ENCODE measurements at places on chromosomes 4 and X.

DNA sequence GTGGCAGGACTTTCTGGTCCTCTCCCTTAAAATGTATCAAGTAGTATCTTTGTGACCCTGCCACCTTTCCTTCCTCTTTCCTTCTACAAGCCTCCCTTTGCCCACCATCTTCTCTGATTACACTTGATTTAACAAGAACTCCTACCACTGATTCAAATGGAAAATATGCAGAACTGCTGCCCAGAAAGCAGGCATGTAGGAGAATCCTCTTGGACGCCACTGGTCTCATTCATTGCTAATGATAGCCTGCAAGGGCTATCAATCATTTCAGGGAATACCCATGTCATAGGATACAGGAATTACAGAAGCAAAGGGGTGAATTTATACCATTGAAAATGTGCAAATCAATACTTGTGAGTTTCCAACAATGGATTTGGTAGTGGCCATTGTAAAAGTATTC, 294.6 kb upstream of the NRK start:
- DNase-seq = no peak

GRCh38 chr4:94892051-94892450, 134.3 kb downstream of the BMPR1B start:
- no peak for DNase-seq

- no peak for DNase-seq
Measured at GRCh38 chr4:34619531-34620162, 1624.7 kb downstream of the ARAP2 start.

GRCh38 chrX:150308532-150309157, 54.5 kb upstream of the MAMLD1 start:
- no peak for DNase-seq

DNA sequence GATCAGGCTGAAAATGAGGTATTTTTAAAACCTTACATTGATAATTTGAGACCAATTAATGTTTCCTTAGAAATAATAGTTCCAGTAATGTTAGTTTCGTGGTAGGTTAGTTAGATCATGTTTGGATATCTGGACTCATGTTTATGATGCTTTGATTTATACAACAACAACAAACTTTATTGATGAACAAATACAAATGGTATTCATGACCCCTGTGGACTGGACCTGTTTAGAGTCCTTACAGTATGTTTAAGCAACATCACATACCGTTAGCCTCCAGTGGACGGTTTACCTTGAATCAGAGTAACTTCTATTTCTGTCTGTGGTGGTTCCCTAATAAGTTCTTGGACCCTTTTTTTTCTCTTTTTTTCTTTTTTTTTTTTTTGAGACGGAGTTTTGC, 18.0 kb downstream of the ZRSR2 start:
- no peak for DNase-seq

- no peak for DNase-seq
Measured at GRCh38 chrX:72727846-72728245, 13.7 kb upstream of the PHKA1 start.

DNA sequence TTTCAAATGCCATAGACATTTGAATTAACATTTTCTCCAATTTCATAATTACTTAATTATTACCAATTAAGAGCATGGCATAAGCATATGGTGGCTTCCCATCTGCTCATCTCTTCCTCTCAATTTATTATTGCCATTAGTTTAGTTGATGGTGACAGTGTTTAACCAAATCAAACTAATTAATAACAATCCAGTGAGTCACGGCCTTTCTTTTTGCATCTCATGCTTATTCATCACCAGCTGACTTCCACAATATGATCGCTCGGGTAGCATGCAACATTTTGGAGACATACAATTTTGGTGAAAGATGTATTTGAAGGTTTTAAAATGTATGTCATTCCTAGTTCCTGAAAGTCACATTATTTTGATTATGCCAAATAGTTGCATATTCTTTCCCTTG, 172.8 kb upstream of the TACR3 start:
- no peak for DNase-seq

GRCh38 chr4:153216546-153216945, 12.3 kb downstream of the TRIM2 start:
- no peak for DNase-seq

GRCh38 chr4:113899271-113900070, 80.0 kb downstream of the ARSJ start:
- DNase-seq = no peak

- DNase-seq = no peak
Measured at GRCh38 chr4:185825737-185826136, 13.7 kb upstream of the SORBS2 start.

DNA sequence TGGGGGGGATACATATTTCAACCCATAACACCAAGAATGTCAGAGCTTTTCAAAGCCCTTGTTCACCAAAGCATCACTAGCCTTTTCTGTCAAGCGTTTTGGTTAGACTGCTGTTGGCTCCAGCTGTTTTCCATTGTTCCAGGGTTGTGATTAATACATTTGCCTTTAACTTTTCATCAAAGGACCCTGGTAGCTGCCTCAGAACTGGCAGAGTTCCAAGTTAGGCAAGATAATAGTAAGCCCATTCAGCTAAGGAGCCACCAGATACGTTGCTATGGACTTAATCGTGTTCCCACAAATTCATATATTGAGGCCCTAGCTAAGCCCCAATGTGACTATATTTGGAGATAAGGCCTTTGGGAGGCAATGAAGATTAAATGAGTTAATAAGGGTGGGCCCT, 37.1 kb downstream of the ENOPH1 start:
- DNase-seq = no peak

DNA sequence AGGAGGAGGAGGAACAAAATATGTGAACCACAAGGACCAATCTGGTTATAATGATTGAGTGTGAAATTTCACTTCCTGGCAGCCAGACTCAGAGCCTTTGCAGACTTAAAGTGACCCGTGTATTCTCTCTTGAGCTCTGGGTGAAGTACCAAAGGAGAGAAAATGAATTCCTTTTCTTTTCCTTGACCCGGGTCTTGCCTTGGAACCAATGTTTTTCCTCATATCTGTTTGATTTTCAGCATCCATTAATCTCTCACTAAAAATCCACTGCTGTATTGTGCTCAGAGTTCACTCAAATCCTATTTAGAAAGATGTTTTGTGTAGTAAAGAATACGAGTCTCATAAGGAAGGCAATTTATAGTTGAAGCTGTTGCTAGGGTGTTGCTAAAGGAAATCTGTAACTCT, 78.3 kb upstream of the C1QTNF7 start:
- no peak for DNase-seq

GRCh38 chr4:87166296-87166854, 54.0 kb downstream of the KLHL8 start:
- no peak for DNase-seq

- no peak for DNase-seq
Measured at GRCh38 chr4:41751449-41752061, 3.0 kb upstream of the PHOX2B start.

DNA sequence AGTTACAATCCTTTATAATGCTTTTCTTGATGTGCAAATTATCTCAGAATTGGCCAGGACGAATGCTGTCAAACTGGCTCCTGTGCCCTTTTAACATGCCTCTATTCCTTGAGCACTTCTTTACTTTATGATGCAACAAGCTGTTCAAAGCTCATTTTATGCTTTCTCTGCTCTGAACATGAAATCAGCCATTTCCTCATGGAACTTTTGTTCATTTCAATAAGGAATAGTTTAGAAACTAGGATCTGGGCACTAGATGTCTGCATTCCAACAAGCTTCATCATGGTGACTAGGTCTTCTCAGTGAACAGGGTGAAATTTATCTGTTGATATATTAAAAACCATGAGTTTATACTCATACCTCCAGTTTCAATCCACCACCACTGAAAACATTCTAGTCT, 87.3 kb upstream of the TEX13A start:
- DNase-seq = no peak

- DNase-seq = peak; percentile 76
Measured at GRCh38 chr4:48261281-48261680, 8.4 kb downstream of the TEC start.
